D721Med (cell line): ENCODE measurements at places on chromosomes 4 and X.

GRCh38 chr4:118734491-118735205, 49.5 kb downstream of the METTL14 start:
- no peak for DNase-seq

- no peak for DNase-seq
These were observed 30.8 kb downstream of the RBBP7 start for GRCh38 chrX:16839219-16839851.

DNA sequence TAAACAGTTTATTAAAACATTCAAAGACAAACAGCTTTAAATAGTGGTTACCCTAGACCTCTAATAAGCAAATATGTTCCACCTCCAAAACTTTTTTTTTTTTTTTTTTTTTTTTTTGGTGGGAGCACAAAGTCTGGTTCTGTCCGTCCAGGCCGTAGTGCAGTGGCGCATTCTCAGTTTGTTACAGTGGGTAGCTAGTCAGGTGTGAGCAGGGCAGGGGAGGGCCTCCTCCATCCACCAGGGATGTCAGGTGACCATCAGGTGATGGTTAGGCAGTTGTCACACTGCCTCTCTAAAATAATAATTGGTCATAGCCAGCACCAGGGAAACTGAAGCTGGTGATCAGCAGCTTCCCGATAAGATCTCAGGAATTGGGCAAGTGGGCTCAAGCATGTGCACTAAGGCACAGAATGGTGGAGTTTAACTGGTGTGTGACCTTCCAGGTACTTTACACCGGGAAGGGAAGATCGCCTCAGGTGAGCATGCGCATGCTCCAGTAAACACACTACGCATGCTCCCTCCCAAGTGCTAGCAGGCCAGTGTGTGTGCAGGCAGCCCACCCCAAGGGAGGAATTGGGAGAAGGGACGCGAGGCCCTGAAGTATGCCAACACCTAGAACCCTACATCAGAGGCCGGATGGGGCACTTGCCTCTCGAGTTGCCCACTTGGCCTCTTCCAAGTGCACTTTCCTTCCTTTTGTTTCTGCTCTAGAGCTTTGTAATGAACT, 27.2 kb downstream of the TNIP2 start:
- no peak for DNase-seq

DNA sequence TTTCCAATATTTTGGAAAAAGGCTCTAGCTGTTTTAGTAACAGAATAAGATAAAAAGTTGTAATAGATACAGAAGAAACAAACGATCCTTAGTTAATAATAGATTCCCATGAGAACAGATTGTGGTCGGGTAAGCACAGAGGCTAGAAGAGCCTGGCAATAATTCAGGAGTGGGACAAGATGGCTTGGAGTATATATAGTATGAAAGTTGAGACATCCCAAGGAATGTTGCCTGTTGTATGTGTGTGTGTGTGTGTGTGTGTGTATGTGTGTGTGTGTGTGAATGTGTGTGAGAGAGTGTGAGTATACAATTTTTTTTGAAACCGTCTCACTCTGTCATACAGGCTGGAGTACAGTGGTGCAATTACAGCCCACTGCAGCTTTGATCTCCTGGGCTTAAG, 150.7 kb downstream of the PDGFC start:
- DNase-seq = no peak

GRCh38 chr4:155615081-155615887, 51.4 kb upstream of the GUCY1A1 start:
- no peak for DNase-seq
